Activated T-cell treated with anti-CD3 and anti-CD28 coated beads, Interleukin-2, amount 50 U/mL, for 72 hours (primary cell): ENCODE measurements at places on chromosomes 7 and 10.

DNA sequence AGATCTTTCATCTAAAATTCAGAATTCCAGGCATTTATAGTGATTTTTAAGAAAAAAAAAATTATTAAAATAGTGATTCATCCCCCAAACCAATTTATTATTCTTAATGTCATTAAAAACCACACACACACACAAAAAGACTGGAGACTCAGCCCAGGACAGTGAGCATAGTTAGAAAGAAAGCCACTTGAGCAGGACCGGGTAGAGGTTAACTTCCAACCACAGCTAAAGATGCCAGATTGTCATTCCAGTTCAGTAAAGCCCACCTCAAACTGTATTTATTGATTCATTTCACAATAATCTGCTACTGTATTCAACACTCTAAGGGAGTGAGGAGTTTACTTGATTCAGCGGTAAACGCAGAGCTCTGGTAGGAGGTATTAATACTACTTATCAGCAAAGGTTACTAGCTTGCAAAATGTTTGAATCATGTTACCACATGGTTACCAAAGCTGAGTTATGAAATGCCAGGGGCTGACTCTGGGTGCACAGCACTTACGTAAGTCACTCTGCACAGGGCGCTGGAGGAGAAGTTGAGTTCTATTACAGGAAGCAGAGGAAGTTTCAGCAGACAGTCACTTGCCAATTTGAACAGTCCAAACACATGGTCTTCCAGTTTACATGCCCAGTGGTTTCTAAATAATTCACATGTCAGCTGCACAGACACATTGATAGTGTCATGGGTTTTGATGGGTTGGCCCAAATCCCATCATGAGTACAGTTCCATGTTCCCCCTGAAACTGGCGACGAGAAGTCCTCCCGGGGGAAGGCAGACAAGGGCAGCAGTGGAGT lies 64.6 kb downstream of the KLF6 start:
- H3K36me3 ChIP-seq, result no peaks in the 10 kb centered on the region
- DNase-seq, result no peak
- no peak overlapping the region for H3K4me3 ChIP-seq
- H3K4me1 ChIP-seq, result no peaks in the 10 kb centered on the region
- no peaks in the 10 kb centered on the region for H3K27me3 ChIP-seq
- no peak overlapping the region for H3K27ac ChIP-seq

- peaks cover 6% of the 10 kb centered on the region for H3K4me1 ChIP-seq
- H3K27me3 ChIP-seq, result peaks cover 79% of the 10 kb centered on the region
- H3K27ac ChIP-seq, result no peak overlapping the region
- DNase-seq, result no peak
- no peaks in the 10 kb centered on the region for H3K36me3 ChIP-seq
Observed at GRCh38 chr10:114398587-114399331, 5.5 kb downstream of the AFAP1L2 start.

GRCh38 chr7:157944734-157945291 lies 608.0 kb downstream of the DNAJB6 start:
- H3K4me1 ChIP-seq, result no peaks in the 10 kb centered on the region
- no peaks in the 10 kb centered on the region for H3K36me3 ChIP-seq
- no peak overlapping the region for H3K4me3 ChIP-seq
- no peak overlapping the region for H3K27ac ChIP-seq
- DNase-seq, result no peak

- peaks cover 2% of the 10 kb centered on the region for H3K36me3 ChIP-seq
- peaks cover 41% of the 10 kb centered on the region for H3K4me1 ChIP-seq
- H3K4me3 ChIP-seq, result no peak overlapping the region
- peaks cover 25% of the 10 kb centered on the region for H3K27me3 ChIP-seq
- DNase-seq, result no peak
Observed at GRCh38 chr10:70584909-70585544, 17.5 kb downstream of the PRF1 start.

DNA sequence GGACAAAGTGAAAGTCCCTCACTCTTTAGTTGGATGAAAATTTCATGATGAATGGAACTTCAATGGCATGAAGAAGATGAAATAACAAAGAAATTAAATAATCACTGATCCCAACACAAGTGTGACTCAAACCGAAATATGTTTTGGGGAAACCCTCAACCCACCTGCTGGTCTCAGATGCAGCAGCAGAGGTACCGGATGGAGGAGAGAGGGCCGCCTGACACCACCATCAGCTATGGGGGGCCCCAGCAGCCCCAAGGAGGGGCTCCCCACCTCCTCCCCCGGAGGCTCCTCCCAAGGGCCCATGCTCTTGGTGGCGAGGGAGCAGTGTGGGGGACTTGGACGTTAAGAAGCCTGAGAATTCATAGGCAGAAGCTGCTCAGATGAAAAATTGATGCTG lies 137.2 kb upstream of the ADARB2 start:
- no peak overlapping the region for H3K27ac ChIP-seq
- H3K4me1 ChIP-seq, result no peaks in the 10 kb centered on the region
- H3K27me3 ChIP-seq, result no peaks in the 10 kb centered on the region
- DNase-seq, result no peak
- H3K36me3 ChIP-seq, result no peaks in the 10 kb centered on the region
